ENCODE measurements at places on chromosomes 11 and 22.

GRCh38 chr11:74682731-74683278 is 48.4 kb downstream of the CHRDL2 start:
- DNase-seq, result no peak

DNA sequence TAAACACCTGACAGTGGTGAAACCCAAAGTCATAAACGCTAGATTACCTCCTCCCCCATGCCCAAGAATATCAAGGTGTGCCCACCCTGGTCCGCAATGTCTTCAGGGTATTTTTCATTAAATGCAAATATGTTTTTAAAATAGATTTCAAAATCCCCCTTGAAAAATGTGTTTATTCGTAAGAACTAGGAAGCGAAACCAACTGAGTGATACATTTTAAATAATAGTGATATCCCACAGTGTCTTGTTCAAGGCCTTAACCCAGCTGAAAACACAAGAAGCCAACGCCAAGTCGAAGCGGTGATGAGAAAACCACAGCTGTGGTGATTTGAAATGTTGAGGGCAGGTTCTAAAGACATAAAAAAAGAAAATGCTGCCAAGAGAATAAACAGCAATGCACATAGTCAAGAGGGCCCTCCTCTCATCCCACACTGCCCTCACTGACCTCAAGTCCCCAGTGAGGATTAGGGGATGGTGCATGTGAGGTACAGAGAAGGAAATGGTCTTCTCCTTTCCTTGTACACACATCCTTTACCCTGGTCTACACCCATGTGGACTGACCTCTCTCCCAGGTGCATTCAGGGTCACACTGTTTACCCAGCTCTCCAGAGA is 25.5 kb downstream of the KCNJ1 start:
- no peak for DNase-seq

DNA sequence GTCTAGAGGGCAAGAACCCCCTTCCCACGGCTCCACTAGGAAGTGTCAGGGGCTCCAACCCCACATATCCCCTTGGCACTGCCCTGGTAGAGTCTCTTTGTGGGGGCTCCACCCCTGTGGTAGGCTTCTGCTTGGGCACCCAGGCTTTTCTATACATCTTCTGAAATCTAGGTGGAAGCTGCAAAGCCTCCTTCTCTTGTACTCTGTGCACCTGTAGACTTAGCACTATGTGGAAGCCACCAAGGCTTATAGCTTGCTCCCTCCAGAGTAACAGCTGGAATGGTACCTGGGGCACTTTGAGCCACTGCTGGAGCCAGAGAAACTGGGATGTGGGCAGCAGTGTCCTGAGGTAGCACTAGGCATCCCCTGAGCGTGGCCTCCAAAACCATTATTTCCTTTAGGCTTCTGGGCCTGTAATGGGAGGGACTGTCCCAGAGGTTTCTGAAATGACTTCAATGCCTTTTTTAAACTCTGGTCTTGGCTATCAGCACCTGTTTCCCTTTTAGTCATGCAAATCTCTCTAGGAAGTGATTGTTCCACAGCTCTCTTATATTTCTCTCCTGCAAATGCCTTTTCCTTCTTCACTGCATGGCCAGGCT is 68.4 kb downstream of the TRAF6 start:
- no peak for DNase-seq

GRCh38 chr22:26004477-26004876 is 164.8 kb upstream of the SEZ6L start:
- no peak for DNase-seq

DNA sequence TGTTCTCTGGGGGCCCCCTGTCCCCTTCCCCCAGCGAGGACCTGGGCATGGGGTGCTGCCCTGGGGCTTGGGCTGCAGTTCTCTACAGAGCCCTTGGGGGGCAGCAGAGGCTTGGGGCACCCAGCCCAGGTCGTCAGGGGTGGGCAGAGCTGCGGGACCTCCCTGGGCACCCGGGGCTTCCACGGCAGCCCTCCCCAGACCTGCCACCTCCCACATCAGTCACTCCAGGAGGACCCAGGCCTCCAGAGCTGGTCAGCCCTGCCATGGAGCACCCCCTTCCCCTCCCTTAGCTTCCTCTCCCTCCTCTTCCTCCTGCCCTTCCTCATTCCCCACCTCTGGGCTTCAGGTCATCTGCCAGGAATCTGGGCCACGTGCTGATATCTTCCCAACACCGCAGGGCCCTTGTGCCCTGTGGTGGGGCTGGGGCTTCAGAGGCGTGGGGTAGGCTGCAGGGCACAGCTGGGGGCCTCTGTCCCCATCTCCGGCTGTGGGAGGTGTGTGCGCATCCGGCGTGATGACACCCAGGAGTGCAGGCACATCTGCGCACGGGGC is 5.8 kb downstream of the TSPAN4 start:
- no peak for DNase-seq

DNA sequence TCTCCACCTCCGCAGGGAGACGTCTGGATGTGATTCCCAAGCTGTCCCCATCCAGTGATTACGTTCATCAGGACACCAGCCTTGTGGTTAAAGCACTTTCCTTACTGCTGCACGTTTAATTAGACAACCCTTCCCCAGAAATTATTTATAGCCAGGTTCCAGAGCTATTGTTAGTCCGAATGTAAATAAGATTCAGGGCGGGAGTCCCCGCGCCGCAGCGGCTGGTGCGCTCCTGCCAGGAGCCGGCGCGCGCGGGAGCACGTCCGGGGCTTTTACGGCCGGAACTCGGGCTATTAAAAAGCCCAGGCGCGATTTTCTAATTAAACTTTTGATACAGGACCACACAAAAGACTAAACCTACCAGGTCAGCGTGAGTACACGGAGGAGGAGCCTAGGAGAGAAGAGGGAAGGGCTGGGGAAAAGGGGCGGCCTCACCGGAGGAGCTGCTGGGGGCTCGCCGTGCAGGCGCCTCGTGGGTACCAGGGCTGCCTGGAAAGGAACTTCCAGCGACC is 538.3 kb downstream of the OPCML start:
- DNase-seq, result peak; percentile 93

DNA sequence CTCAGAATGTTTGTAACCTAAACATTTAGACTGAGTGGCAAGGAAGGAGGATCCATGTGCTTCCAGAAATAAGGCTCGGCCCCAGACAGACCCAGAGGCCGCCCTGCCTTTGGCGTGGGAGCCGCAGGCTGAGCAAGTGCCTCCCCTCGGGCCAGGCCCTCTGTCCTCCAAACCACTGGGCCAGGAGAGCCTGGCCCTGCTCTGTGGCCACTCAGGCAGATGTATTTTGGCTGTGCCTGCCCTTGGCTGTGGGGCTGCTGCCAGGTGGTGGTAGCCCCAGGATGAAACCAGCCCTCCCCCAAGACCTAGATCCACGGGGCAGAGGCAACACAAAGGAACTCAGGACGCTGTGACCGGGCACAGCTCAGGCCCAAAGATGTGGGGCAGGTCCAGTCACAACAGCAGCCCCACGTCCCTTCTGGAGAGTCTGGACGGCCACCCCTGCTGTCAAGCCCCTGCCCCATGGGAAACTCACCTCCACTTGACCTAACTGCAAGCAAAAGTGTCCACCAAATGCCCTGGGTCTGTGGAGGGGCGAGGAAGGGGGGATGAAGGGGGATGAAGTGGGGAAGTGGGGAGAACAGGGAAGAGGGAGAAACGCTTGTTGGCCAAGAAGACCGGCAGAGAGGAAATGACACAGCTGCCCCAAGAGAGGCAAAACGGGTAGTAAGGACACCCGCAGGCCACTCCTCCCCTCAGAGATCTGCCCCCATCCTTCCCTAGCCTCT is 24.0 kb downstream of the PISD start:
- no peak for DNase-seq

DNA sequence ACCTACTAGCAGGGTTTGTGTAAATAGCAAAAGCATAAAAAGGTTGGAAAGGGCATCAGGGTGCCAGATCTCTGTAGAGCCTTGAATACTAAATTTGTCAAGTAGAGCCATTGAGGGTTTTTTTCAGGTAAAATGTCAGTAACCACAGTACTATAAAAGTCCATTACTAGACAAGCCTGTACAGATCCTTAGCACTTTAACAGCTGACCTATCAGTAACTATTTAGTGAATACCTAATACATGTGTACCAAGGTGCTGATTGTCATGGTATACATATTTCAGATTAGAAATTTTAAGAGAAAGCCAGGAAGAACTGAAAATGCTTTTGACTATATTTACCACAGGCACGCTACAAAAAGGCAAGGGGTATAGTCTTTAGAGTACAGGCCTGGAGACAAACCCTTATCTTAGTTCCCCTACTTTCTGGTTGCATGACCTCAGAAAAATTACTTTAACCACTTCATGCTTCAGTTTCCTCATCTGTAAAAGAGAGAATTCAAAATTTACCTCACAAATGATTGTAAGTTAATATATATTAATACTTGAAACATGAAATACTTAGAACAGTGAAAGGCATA is 57.9 kb downstream of the RAB38 start:
- no peak for DNase-seq

- DNase-seq, result no peak
These were observed 4.3 kb downstream of the ZFTA start for GRCh38 chr11:63764340-63764678.

- DNase-seq, result no peak
These were observed 10.1 kb upstream of the ANAPC15 start for GRCh38 chr11:72122607-72123006.

GRCh38 chr11:20599221-20600019 is at the start of gene SLC6A5:
SLC6A5 (plus strand) TSS chr11:20599608; CDS start chr11:20599673, 65 bp downstream.
- no peak for DNase-seq

- no peak for DNase-seq
These were observed 12.7 kb upstream of the TMA7B start for GRCh38 chr22:39947220-39948216.

DNA sequence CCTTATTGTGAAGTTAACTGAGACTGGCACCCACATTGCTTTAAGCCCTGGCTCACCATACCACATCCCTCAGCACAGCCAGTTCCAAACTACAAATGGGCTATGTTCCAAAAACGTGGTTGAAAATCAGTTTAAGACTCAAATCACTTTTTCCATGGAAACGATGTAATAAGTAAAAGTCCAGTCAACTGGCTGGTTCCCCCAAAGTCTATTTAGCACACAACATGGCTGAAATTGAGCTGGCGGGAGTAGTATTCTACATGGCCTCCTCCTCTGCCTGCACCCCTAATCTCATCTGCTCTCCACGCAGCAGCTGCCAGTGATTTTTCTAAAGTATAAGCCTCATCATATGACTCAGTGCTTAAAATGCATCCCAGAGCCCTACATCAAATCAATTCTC is 40.9 kb upstream of the BIRC3 start:
- DNase-seq, result no peak

DNA sequence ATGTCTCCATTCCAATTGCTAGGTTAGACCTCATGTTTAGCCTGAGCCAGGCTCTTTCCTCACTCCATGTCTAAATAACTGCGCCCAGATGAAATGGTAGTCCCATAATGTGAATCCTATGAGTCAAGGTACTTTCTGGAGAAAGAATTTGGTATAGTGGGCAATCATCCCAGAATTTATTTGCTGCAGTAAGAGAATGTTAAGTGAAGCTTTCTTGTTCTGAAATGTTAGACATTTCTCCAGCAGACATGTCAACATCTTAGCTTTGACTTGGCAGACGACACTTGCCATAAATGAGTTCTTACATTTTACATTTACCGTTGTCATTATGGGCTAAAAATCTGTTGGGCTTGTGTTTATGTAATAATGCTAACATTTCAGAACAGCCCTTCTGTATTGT is 165.2 kb downstream of the PGR start:
- DNase-seq, result no peak

GRCh38 chr11:85685820-85686459 is at the start of gene CCDC89:
CCDC89 (minus strand) TSS chr11:85686195; CDS start chr11:85686130, 65 bp downstream.
- DNase-seq, result peak; percentile 76

DNA sequence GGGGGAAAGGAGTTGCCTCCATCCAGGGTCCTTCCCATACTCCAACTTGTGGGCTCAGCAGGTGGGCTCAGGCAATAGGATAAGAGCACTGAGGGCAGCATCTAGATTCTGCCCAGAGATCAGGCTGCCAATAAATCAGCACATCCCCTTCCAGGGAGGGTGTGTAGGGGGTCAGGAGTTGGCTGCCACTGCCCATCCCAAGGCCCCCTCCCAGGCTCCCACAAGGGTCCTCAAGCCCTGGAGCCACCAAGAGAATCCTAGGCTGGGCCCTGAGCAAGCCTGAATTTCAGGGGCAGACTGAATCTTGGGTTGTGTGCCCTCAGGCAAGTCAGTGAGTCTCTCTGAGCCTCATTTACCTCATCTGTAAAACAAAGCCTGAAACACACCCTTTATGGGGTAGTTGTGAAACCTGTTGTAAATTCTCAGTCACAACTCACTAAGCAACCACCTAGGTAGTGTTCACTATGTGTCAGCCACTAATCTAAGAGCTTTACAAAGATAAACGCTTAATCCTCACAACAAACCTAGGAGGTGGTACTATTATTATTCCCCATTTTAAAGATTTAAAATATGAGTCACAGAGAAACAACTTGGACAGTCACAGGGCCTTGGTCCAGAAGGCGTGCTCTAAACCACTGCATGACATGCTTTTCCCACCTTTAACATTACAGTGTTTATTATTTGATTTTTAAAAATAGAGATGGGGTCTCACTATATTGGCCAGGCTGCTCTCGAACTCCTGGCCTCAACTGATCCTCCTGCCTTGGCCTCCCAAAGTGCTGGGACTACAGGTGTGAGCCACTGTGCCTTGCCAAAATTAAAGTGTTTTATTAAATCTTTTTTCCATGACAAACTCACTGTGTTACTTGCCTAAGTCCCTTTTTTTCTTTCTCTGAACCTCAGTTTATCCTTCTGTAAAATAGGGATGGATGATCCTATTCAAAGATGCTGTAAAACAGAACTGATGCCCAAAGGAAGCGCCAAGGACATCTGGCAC is 36.2 kb downstream of the LMO1 start:
- DNase-seq, result no peak

DNA sequence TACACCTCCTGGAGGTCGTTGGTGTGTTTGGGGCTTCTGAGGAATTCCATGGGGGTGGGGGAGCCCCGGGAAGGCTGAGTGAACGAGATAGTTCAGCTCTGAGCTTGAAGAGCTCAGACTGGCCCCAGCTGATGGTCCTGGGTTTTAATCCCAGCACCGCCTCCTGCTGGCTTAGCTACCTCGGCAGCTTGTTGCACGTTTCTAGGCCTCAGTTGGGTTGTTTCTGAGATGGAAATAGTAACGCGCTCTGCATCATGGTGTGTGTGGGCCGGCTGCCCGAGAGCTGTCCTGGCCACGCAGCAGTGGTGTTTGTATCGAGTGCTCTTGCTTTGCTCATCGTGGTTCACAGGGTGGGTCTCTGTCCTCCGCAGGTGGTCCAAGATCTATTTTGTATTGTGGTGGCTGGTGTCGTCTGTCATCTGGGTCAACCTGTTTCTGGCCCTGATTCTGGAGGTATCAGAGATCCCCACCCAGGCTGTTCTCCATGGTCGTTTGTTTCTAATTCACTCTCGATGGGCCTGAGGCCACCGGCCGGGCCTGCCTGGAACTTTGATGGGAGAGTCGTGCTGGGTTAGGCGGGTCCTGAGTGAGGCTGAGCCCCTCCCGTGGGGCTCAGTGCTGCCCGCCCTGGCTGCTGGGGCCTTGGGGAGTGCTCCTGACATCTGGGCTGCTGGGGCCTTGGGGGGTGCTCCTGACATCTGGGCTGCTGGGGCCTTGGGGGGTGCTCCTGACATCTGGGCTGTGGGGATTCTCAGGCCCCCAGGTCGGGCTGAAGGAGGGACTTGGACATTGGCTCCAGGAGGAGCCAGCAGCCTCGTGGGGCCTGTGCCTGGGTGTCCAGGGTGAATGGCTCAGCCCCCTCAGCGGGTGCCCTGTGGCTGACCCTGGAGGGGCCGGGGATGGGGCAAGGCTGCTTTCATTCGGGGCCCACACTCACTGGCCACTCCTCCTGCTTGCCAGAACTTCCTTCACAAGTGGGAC is 37.7 kb downstream of the TPCN2 start:
- no peak for DNase-seq

Measured in NCI-H748 treated with DMSO at 0.1 percent for 48 hours (cell line).